ENCODE measurements at places on chromosomes 3 and 15. TPM values are rescaled to one million over a fixed set of nuclear protein-coding genes. Genes with fewer than 3 reads are reported as not detected.

The LRRC57 gene
- 11.6 TPM for total RNA-seq

The GOLGA8O gene
- 1.4 TPM for total RNA-seq

The TM6SF1 gene
- total RNA-seq = 0.48 TPM

The TRAT1 gene
- 0.20 TPM for total RNA-seq

The CELF6 gene
- total RNA-seq = not detected

The RBM5 gene
- total RNA-seq = 59.5 TPM

The ALDH1L1 gene
- total RNA-seq = 4.5 TPM

The CD276 gene
- total RNA-seq = 14.7 TPM

The TGM4 gene
- total RNA-seq = not detected

The MOBP gene
- total RNA-seq = not detected

The WDR93 gene
- total RNA-seq = not detected

The CPLX3 gene
- not detected for total RNA-seq

The CFAP91 gene
- total RNA-seq = not detected

The CLSTN2 gene
- total RNA-seq = 1.5 TPM

The POPDC2 gene
- total RNA-seq = 0.60 TPM

The ACAP2 gene
- total RNA-seq = 43.4 TPM

The TBL1XR1 gene
- total RNA-seq = 123 TPM

The ACAN gene
- total RNA-seq = 0.04 TPM

The MYZAP gene
- 19.8 TPM for total RNA-seq

The FOXB1 gene
- total RNA-seq = not detected

The SEMA5B gene
- total RNA-seq = not detected

The GHRL gene
- total RNA-seq = 0.76 TPM

Measured in esophagus mucosa (tissue), 1 donor.